Hindlimb muscle (tissue), 1 donor: ENCODE measurements at places on chromosomes 4 and X.
A peak's percentile ranks its signal among the peaks of the same experiment; 100 is the strongest.

GRCh38 chrX:106740193-106740780 lies 13.8 kb downstream of the RNF128 start:
- DNase-seq, result no peak

- DNase-seq, result no peak
Observed at GRCh38 chrX:47078129-47079043, at the start of gene RGN. TSS of gene RGN (plus strand) at chrX:47078443. CDS start at chrX:47081145, 2,702 bp downstream.

- no peak for DNase-seq
Observed at GRCh38 chr4:161538941-161539340, 624.9 kb downstream of the FSTL5 start.

DNA sequence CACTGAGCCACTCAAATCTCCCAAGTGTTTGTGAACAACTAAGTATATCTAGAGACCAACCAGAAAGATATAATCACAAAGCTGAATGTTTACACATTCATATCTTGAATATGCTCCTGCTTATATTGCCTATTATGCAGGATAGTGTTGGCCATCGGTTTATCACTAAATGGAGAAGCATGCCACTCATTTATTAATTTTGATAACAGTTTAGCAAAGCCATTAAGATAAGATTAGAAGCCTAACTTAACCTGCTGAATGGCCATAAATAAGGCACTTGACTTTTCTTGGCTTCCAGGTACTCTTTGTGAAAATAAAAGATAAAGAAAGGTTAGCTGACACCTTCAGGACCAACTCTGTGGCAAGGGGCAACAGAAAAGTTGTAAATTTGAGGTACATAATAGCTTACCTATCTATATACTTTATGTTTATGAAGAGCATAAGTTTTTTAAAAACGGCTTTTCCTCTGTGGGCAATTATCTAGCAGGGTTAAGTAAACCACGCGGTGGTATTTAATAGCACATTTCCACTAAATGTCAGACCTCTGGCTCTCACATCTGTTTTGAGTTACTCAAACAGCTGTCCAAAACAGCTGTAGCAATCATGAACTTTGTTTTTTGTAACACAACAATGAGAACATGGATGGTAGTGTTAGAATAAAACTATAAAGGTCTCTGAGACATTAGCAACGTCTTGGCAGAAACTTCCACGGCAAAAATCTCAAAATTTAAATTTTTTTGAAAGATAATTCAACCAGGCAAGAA lies 58.8 kb upstream of the FTHL17 start:
- DNase-seq, result peak; percentile 22

DNA sequence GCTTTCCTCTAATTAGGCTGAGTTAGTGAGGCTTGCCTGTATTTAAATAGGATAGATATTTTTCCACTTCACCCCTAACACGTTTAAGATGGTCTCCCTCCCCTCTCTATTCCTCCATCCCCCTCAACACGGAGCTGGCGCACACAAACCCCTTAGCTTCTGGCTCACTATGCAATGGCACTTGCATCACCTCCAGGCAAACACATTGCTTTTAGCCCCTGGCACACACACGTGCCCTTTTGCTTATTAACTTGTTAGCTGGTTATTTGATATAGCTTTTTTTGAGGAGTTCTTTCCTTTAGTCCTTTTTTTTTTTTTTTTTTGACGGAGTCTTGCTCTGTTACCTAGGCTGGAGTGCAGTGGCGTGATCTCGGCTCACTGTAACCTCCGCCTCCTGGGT lies 94.3 kb downstream of the HDAC8 start:
- no peak for DNase-seq

DNA sequence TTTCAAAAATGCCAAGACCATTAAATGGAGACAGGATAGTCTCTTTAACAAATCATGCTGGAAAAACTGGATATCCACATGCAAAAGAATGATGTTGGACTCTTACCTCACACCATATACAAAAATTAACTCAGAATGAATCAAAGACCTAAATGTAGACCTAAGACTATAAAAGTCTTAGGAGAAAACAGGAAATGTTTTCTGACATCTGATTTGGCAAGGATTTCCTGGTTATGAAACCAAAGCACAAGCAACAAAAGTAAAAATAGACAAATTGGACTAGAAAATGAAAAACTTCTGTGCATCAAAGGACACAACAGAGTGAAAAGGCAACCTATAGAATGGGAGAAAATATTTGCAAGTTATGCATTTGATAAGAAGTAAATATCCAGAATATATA lies 37.6 kb downstream of the ARFIP1 start:
- DNase-seq, result no peak

DNA sequence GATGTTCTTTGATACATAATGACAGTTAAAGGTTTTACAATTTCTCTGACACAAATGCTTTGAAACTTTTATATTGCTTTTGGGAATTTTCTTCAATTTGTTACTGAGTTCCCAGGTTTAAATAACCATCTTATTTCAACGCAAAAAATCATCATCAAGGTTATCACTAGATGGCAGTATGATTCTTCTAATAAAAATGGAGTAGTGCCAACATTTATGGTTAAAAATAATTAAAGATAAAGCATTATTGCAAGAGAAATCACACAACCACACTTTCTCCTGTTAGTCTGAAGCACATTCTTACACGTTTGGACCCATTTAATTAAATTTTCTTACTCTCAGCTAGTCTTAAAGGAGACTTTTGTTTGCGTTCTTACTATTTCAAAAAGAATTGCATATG lies 611.3 kb upstream of the CPXCR1 start:
- DNase-seq, result no peak

- no peak for DNase-seq
Observed at GRCh38 chr4:10161840-10162239, 45.2 kb upstream of the WDR1 start.

GRCh38 chr4:98557194-98557892 lies 101.1 kb downstream of the TSPAN5 start:
- no peak for DNase-seq

- DNase-seq, result no peak
Observed at GRCh38 chrX:150456466-150456865, 93.3 kb downstream of the MAMLD1 start.

- DNase-seq, result no peak
Observed at GRCh38 chr4:1961563-1961962, 47.2 kb downstream of the NELFA start.

DNA sequence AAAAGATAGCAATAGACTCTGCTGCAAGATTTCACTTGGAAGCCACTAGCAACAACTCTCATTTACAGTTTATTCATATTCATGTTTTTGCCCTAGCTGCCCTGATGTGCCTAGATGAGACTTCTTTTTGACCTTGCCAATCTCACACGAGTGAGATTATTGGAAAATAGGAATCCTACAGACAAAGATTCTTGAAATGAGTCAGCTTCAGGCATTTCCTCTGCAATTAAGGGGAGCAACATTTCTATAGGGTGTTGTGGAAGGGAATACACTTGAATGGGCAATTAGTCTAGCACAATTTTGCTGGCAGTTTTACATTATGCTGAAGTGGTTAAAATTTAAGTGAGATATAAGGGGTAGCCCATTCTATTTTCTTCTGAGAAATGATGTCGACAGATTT lies 217.0 kb upstream of the FAT4 start:
- DNase-seq, result no peak
